ENCODE measurements at places on chromosomes 7 and 10. TPM values are rescaled to one million over a fixed set of nuclear protein-coding genes. Genes with fewer than 3 reads are reported as not detected.

- H3K27me3 ChIP-seq = no peaks in the 10 kb centered on the region
- H3K4me3 ChIP-seq = no peak overlapping the region
- no peaks in the 10 kb centered on the region for H3K36me3 ChIP-seq
- H3K4me1 ChIP-seq = peaks cover 69% of the 10 kb centered on the region
Observed at GRCh38 chr10:113496111-113497109, 56.4 kb upstream of the HABP2 start.

DNA sequence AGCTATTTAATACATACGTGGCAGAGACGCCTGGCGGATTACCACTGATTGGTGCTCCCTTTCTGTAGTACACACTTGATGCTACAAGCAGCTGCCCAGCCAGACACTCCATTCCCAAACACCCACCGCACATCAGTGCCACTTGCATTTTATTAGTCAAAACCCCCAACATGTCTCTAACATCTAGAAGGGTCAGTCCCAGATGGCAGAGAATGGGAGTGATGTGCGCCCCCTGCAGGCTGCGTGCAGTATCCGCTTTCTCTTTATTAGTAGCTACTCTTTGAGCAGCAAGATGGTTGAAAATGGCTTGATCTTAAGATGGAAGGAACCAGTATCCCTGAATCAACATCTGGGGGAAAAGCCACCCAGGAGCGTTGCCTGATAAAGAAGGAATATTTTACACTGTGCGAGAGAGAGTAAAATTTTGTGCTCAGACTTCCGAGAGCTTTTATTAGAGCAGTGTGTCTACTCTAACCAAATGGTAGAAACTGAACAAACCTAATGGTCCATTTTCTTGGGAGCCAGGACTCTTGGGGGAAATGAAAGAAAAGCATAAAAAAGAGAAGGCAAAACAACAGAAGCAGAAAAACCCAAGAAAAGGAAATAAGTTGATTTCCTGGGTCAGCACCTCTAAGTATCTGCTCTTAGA, 78.3 kb downstream of the ST8SIA6 start:
- H3K27ac ChIP-seq = no peak overlapping the region
- no peaks in the 10 kb centered on the region for H3K36me3 ChIP-seq
- H3K4me1 ChIP-seq = no peaks in the 10 kb centered on the region
- H3K4me3 ChIP-seq = no peak overlapping the region
- H3K27me3 ChIP-seq = no peaks in the 10 kb centered on the region

DNA sequence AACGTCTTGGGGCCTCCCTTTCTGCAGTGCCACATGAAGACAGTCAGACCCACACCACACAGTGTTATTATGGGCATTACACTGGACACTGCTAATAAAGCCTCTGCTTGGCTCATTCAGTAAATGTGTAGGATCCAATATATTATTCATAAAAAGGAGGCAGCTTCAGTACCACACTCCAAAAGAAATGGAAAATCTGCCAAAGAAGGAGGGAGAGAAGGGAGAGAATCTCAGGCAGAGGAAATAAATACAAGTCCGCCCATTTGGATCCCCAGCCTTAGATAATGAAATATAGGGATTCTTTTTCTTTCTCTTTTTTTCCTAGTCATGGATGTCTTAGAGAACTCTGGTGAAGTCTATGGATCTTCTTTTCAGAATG, 162.2 kb downstream of the ELMO1 start:
- DNase-seq = peak; percentile 74
- peak overlapping the region; percentile 38 for H3K27ac ChIP-seq
- peaks cover 44% of the 10 kb centered on the region for H3K4me1 ChIP-seq
- H3K4me3 ChIP-seq = no peak overlapping the region

- no peaks in the 10 kb centered on the region for H3K27me3 ChIP-seq
- no peaks in the 10 kb centered on the region for H3K36me3 ChIP-seq
- no peak overlapping the region for H3K4me3 ChIP-seq
- H3K27ac ChIP-seq = no peak overlapping the region
Observed at GRCh38 chr7:41910940-41911600, 208.2 kb upstream of the INHBA start.

- H3K27ac ChIP-seq = no peak overlapping the region
- no peaks in the 10 kb centered on the region for H3K27me3 ChIP-seq
- H3K4me1 ChIP-seq = no peaks in the 10 kb centered on the region
- H3K36me3 ChIP-seq = no peaks in the 10 kb centered on the region
Observed at GRCh38 chr7:115410972-115411686, 489.2 kb downstream of the MDFIC start.

GRCh38 chr7:380711-381210, 90.8 kb downstream of the FOXL3 start:
- H3K36me3 ChIP-seq = no peaks in the 10 kb centered on the region
- no peak overlapping the region for H3K4me3 ChIP-seq
- no peak for DNase-seq
- no peak overlapping the region for H3K27ac ChIP-seq

- no peaks in the 10 kb centered on the region for H3K36me3 ChIP-seq
- no peak for DNase-seq
- no peak overlapping the region for H3K27ac ChIP-seq
- H3K4me1 ChIP-seq = no peaks in the 10 kb centered on the region
Observed at GRCh38 chr7:87139514-87139913, 12.7 kb upstream of the DMTF1 start.

DNA sequence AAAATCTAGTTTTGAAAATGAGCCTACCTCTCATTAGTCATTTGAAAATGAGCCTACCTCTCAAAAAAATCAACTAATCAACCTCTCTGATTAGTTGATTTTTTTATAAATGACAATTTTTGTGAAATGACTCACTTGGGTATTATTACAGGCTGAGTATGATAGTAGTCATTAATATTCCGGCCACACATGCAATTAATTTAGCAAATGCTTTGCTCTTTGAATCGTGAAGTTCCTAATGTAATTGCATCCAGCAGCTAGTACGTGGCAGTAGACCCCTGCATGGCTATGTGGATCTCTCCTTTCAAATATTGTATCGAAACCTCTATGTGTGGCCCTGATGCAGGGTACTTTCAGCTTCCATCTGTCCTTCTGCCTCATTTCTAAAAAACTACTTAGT, 245.9 kb upstream of the PHYHIPL start:
- H3K27ac ChIP-seq = no peak overlapping the region
- H3K4me3 ChIP-seq = no peak overlapping the region
- no peaks in the 10 kb centered on the region for H3K36me3 ChIP-seq

DNA sequence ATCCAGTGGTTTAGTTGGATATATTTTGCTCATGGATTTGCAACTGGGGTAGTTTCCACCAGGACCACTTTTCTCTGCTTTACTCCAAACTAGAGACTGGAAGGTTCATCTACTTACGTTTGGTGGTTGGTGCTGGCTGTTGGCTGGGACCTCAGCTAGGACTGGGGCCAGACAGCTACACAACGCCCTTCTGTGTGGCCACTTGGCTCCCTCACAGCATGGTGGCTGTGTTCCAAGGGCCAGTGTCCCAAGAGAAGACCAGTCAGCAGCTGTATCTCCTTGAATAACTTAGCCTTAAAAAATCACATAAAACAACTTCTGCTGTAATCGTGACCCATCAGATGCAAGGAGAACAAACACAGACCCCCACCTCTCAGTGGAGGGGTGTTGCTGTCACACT, 4.2 kb upstream of the KCNH2 start:
- H3K4me1 ChIP-seq = peaks cover 49% of the 10 kb centered on the region
- H3K36me3 ChIP-seq = no peaks in the 10 kb centered on the region
- peaks cover 38% of the 10 kb centered on the region for H3K27me3 ChIP-seq
- peak; percentile 54 for DNase-seq

GRCh38 chr7:92813390-92814024, 22.9 kb downstream of the CDK6 start:
- peaks cover 2% of the 10 kb centered on the region for H3K4me1 ChIP-seq
- no peak for DNase-seq
- no peak overlapping the region for H3K4me3 ChIP-seq
- H3K27me3 ChIP-seq = no peaks in the 10 kb centered on the region
- peak overlapping the region; percentile 42 for H3K27ac ChIP-seq
- no peaks in the 10 kb centered on the region for H3K36me3 ChIP-seq

DNA sequence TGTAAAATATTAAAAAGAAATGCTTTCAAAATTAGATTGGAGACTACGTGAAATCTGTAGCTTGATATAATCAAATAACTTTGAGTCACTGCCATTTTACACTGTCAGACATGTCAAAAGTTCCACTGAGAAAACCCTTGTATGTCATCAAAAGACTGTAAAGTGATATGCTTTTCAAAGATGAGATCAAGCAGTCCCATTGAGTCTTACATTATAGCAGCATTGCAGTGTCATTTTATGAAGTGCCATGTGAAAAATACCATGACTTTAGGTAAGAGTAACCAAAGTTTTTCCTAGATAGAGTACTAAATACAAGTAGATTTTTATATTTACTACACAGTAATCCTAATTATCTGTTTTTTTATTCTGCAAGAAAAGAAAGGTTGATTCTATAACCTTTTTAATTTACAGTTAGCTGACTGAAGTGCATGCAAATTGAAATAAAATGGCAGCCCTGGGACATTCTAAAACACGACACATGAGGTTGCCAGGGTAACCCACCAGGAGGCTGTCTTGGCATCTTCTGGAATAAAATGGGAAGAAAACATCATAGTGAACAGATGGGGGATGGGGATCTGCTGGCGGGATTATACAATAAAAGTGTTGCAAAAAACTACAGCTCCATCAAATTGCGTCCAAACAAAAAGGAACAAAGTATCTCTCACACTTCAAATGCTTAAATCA, 91.3 kb upstream of the TMEM106B start:
- no peak overlapping the region for H3K4me3 ChIP-seq
- H3K4me1 ChIP-seq = no peaks in the 10 kb centered on the region
- no peaks in the 10 kb centered on the region for H3K27me3 ChIP-seq
- no peak overlapping the region for H3K27ac ChIP-seq
- H3K36me3 ChIP-seq = no peaks in the 10 kb centered on the region

DNA sequence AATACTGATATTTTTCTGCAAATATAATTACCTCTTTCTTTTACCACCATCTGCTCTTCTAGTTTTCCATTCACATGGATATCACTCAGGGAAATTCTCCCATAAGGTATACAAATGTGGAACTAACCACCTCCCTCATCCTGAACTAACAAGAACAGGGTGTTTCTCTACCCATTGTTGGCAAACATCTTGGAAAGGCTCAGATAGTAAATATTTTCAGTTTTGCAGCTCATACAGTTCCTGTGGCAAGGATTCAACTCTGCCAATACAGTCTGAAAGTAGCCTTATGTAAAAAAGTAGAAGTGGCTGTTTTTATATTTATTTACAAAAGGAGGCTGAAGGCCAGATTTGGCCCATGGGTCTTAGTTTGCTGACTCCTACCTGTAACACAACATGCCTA, 513.0 kb upstream of the TEX47 start:
- no peak overlapping the region for H3K4me3 ChIP-seq
- no peaks in the 10 kb centered on the region for H3K4me1 ChIP-seq
- DNase-seq = peak; percentile 12
- no peaks in the 10 kb centered on the region for H3K36me3 ChIP-seq
- no peaks in the 10 kb centered on the region for H3K27me3 ChIP-seq

GRCh38 chr10:93098816-93099215, 25.1 kb downstream of the CYP26A1 start:
- H3K27me3 ChIP-seq = no peaks in the 10 kb centered on the region
- H3K4me1 ChIP-seq = no peaks in the 10 kb centered on the region
- H3K4me3 ChIP-seq = no peak overlapping the region
- no peaks in the 10 kb centered on the region for H3K36me3 ChIP-seq
- H3K27ac ChIP-seq = no peak overlapping the region
- no peak for DNase-seq

GRCh38 chr7:17745610-17746009, 194.7 kb downstream of the SNX13 start:
- H3K27ac ChIP-seq = no peak overlapping the region
- H3K4me1 ChIP-seq = no peaks in the 10 kb centered on the region
- H3K36me3 ChIP-seq = no peaks in the 10 kb centered on the region

GRCh38 chr10:103569896-103570295, 76.4 kb downstream of the NEURL1 start:
- H3K4me3 ChIP-seq = no peak overlapping the region
- DNase-seq = no peak
- H3K27me3 ChIP-seq = no peaks in the 10 kb centered on the region

GRCh38 chr10:116331815-116332214, 7.6 kb downstream of the CCDC172 start:
- H3K36me3 ChIP-seq = no peaks in the 10 kb centered on the region
- H3K4me1 ChIP-seq = no peaks in the 10 kb centered on the region
- no peak overlapping the region for H3K27ac ChIP-seq
- no peak for DNase-seq

- H3K36me3 ChIP-seq = no peaks in the 10 kb centered on the region
- peaks cover 27% of the 10 kb centered on the region for H3K27me3 ChIP-seq
- H3K4me1 ChIP-seq = no peaks in the 10 kb centered on the region
- no peak for DNase-seq
- no peak overlapping the region for H3K27ac ChIP-seq
Observed at GRCh38 chr10:49620841-49621378, 7.1 kb downstream of the CHAT start.

DNA sequence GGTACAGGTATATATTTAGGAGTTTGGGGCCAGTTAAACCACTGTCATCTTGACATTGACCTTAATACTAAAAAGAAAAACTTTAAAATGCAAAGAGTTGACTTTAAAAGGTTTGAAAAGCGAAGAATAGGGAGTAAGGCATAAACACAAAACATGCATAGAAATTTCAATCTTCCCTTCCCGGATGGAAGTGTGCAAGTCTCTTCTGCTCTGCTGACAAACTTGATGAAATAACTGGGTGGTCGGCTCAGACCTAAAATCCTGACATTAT, 3.4 kb upstream of the SPAG6 start:
- H3K27ac ChIP-seq = no peak overlapping the region
- H3K27me3 ChIP-seq = peaks cover 48% of the 10 kb centered on the region
- H3K4me1 ChIP-seq = peaks cover 17% of the 10 kb centered on the region
- no peak overlapping the region for H3K4me3 ChIP-seq

GRCh38 chr7:158664406-158664805, 40.2 kb downstream of the NCAPG2 start:
- H3K4me1 ChIP-seq = no peaks in the 10 kb centered on the region
- peaks cover 34% of the 10 kb centered on the region for H3K36me3 ChIP-seq
- no peak for DNase-seq
- H3K27me3 ChIP-seq = no peaks in the 10 kb centered on the region

DNA sequence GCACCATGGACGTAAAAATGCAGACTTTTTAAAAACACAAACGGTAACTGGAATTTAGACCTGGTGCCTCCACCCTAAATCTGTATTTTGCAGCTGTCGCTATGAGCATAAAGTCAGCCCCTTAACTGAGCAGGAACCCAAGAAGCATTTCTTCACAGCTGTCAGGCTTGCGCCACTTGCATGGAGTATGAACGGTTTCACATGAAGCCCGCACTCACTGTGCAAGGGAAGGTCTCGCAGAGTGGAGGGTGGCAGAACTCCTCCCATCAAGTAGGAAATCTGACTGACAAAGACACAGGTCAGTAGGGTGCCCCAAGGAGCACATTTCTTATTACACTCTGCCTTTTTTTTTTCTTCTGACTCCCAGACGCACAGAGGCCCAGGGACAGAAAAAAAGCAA, 58.5 kb downstream of the ELMO1 start:
- peaks cover 46% of the 10 kb centered on the region for H3K4me1 ChIP-seq
- no peaks in the 10 kb centered on the region for H3K36me3 ChIP-seq
- DNase-seq = peak; percentile 69
- H3K27me3 ChIP-seq = no peaks in the 10 kb centered on the region
- H3K4me3 ChIP-seq = no peak overlapping the region
- peak overlapping the region; percentile 43 for H3K27ac ChIP-seq

GATA3 gene
- total RNA-seq = 0.18 TPM

TSC22D4 gene
- total RNA-seq = 28.9 TPM

NYAP1 gene
- total RNA-seq = 1.6 TPM

GSTO2 gene
- total RNA-seq = 0.89 TPM

NRP1 gene
- 107 TPM for total RNA-seq

SFXN2 gene
- 6.6 TPM for total RNA-seq

TRIM74 gene
- total RNA-seq = 0.49 TPM

INSYN2A gene
- 0.62 TPM for total RNA-seq

ELAPOR2 gene
- 7.1 TPM for total RNA-seq

HGF gene
- total RNA-seq = 6.0 TPM

DNAJC1 gene
- total RNA-seq = 19.6 TPM

SGCE gene
- 150 TPM for total RNA-seq
